ENCODE measurements at places on chromosomes 6 and 20. TPM values are rescaled to one million over a fixed set of nuclear protein-coding genes. Genes with fewer than 3 reads are reported as not detected.
A peak's percentile ranks its signal among the peaks of the same experiment; 100 is the strongest.

DNA sequence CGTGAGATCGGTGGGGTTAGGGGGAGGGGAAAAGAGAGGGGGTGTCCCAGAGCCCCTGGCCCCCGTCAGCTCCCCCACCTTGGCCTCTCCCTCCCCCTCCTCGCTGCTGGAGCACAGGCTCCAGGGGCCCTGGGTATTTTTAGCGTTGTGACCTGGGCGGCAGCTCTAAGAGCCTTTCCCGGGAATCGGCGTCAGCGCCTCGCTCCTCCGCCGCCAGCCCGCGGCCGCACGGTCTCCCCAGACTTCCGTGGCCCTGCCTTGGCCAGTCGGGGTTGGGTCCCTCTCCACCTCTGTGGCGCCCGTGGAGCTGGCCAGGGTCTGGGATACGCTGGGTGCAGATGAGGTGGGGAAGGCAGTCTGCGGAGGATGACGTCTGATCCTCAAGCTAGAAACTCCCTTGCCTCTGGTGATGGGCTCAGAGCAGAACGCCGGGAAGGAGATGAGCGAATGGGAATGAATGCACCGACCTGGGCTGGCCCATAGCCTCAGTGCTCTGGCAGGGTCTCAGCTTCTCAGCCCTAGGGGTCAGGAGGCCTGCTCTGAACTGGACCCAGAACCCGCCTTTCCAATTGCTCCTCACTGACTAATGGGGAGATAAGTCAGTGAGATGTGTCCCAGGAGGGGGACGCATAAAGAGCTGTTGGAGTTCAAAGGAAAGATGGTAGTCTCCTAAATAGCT lies 883 bp upstream of the DBNDD2 start:
- peak; percentile 63 for DNase-seq

GRCh38 chr6:129895692-129896091 lies 34.6 kb upstream of the TMEM244 start:
- DNase-seq: no peak

GRCh38 chr6:151108548-151108947 lies 131.2 kb upstream of the AKAP12 start:
- no peak for DNase-seq

DNA sequence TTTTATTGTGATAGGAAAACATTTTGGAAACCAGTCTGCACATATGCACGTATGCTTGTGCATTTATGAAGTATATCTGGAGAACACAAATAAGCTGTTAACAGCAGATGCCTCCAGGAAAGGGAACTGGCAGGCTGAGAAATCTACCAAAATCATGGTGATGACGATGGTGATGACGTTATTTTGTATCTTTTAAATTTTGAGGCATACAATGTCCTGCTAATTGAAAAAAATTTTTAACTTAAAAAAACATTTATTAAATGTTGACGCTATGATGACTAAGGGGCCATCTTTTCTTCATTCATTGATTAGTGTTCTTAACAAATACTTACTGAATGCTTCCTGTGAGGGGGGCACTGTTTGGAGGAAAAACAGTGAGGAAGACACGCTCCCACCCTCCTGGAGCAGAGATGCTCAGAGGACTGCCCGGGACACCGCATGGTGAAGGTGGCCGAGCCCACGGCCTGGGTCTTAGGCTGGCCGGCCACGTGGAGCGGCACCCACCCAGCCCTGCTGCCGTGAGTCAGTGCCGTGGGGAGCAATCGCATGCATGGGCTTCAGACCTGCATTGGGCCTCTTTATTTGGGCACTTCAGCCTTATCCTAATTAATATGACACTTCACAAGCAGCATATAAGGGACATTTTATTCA lies 15.9 kb upstream of the ENTPD6 start:
- DNase-seq: no peak

- DNase-seq: no peak
Observed at GRCh38 chr20:48558906-48559305, 268.9 kb downstream of the PREX1 start.

DNA sequence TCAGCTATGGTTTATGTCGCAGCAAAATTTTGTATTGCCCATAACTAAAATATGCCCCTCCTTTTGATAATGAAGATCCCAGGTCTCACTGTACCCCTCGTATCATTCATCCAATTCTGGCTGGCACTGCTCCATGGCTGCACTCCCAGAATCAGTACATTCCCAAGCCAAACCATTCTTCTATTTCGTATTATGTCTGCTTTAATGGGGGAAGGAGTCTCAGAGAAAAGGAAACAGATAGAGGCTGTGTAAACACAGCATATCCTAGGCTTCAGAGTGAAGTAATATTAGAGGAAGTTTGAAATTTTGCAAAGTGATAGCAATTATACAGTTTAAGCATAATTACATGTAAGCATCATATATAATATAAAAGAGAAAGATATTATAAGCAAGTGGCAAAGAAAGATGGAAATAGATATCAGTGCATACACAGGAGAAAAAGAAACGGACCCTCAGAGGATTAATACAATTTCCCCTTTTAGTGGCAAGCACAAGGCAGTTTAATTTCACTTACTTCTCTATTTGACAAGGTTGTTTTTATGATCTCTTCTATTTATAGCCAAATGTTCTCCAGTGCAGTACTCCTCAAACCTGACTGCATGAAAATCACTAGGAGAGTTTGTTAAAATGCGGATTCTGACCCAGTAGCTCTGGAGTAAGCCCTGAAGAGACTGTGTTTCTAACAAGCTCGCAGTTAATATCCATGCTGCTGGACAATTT lies 56.5 kb upstream of the TENT5A start:
- DNase-seq: no peak

- DNase-seq: no peak
Observed at GRCh38 chr6:3541006-3541585, 84.2 kb upstream of the SLC22A23 start.

DNA sequence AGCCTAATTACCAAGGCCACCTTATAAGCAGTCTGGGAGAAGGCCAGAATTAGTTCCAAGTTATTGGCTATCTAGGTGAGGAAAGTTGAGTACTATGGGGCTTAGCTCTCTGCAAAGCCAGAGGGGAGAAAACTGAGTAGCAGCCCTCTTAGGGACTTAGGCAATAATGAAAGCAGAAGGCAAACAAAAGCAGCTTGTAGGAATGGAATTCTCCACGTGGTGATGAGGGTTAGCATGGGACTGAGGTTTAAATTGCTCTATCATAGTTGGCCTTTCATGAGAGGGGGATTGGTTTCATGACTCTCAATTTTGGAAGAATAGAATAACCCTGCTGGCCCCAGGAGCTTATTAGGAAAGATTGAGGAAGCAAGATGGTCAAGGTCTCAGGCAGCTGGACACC lies 7.0 kb upstream of the UBE2J1 start:
- no peak for DNase-seq

- no peak for DNase-seq
Observed at GRCh38 chr6:39665861-39666260, 59.3 kb downstream of the KIF6 start.

The TMC2 gene
- 0.10 TPM for total RNA-seq

The MPIG6B gene
- total RNA-seq: not detected

The BEND3 gene
- 1.5 TPM for total RNA-seq

The PPP1R14C gene
- total RNA-seq: 27.7 TPM

The OXT gene
- not detected for total RNA-seq

The RCAN2 gene
- 88.8 TPM for total RNA-seq
